CD14-positive monocyte (primary cell): ENCODE measurements at places on chromosomes 11 and 22.

DNA sequence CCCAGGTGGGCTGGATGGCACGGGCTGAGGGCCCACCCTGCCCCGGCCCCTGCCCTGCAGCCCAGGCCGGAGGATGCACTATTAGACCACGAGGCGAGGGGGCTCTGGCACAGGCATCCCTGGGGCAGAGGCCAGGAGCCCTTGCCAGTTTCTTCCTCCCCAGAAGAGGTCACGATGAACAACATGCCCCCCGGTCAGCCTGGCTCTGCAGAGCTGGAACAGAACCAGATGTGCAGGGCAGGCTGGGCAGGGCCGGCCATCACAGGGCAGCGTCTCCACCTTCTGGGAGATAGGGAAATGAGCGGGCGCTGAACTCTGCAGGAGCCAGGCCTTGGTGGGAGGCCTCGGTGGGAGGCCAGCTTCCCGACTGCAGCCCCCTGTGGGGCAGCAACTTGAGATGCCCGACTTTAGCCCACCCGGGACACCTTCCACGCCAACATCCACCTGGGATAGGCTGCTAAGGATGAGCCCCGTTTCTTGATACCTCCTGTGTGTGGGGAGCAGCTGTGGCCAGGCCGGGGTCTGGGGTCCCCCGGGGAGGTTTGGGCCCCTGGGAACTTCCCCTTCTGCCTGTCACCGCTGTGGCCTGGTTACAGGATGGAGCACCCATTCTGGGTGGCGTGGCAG, 21.8 kb upstream of the GNB1L start:
- no peak for DNase-seq

DNA sequence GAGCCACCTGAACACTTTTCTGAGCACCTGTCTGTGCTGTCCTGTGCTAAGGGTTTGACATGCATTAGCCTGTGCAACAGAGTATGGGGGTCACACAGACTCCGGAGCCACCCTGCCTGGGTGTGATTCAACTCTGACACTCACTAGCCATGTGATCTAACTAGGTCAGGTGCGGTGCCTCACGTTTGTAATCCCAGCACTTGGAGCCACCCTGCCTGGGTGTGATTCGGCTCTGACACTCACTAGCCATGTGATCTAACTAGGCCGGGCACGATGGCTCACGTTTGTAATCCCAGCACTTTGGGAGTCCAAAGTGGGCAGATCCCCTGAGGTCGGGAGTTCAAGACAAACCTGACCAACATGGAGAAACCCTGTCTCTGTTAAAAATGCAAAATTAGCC, 11.4 kb downstream of the UBE2L6 start:
- no peak for DNase-seq

GRCh38 chr22:27624705-27625104, 176.9 kb downstream of the MN1 start:
- DNase-seq, result no peak

DNA sequence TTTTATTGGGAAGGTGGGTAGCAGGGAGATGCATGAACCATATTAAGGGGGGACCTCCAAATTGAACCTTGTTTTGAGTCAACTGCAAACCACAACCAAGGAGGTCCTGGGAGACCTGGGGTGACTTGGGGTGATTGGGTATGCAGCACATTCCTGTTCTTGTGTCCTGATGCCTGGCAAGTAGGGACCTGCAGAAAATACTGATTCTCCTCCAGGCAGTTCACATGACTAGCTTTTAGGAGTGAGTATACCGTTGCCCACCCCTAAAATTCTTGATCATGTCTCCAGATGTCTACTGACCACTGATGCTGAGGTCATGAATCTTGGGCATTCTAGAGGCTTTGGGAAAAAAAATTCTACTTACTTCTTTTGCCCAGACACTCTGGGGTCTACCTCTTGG, 6.3 kb downstream of the EHF start:
- no peak for DNase-seq
